Stimulated activated CD4-positive, alpha-beta T cell treated with anti-CD3 and anti-CD28 coated beads, Interleukin-12 subunit alpha, Interleukin-12 subunit beta, amount 100 ng/mL, for 24 hours (primary cell): ENCODE measurements at places on chromosomes 11 and 22.
A peak's percentile ranks its signal among the peaks of the same experiment; 100 is the strongest.

DNA sequence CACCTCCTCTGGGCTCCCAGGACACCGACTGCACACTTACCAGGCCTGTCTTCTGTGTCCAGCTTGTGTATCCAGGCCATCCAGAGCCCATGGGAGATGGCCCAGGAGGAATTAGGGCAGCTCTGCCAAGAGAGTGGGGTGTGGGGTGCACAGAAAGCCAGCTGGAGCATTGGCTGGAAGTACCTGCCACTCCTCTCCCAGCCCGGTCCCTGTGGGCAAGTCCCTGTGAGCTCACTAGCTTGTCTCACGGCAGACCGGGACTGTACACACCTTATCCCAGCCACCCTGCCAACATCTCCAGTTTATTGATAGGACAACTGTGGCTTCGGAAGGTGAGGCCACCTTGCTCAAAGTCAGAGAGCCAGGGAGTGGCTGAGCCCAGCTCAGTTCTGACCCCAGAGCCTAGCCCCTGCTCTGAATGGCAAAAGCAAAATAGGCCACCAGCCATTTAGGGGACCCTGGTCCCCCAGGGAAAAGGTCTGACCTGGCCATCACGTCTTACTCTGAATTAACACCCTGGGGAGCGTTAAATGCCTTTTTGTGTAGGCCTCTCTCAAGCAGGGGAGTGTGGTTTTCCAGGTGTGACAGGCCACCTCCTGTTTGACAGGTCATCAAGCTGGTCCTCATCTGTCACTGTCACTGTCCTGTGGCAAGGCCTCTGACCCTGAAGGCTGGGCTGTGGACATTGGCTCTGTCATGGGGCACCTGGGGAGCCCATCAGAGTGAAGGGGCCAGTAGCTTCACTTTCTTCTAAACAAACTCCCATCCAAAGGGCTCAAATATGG, 15.1 kb downstream of the UQCR10 start:
- DNase-seq: no peak

- DNase-seq: no peak
These were observed 3.6 kb upstream of the MRPL23 start for GRCh38 chr11:1943576-1943975.

DNA sequence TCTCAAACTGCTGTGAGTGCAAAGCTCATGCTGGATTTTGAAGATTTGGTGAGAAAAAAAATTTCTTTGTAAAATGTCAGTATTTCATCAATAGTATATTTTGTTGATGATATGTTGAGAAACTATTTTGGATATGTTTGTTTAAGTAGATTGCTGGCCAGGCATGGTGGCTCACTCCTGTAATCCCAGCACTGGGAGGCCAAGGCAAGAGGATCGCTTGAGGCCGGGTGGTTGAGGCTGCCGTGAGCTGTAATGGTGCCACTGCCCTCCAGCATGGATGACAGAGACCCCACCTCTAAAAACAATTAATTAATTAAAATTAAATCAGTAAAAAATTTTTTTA, 6.9 kb upstream of the IFITM3 start:
- no peak for DNase-seq

GRCh38 chr22:49540084-49540912, 287.4 kb downstream of the BRD1 start:
- no peak for DNase-seq

GRCh38 chr11:29124470-29124869, 892.4 kb downstream of the KCNA4 start:
- DNase-seq: no peak

DNA sequence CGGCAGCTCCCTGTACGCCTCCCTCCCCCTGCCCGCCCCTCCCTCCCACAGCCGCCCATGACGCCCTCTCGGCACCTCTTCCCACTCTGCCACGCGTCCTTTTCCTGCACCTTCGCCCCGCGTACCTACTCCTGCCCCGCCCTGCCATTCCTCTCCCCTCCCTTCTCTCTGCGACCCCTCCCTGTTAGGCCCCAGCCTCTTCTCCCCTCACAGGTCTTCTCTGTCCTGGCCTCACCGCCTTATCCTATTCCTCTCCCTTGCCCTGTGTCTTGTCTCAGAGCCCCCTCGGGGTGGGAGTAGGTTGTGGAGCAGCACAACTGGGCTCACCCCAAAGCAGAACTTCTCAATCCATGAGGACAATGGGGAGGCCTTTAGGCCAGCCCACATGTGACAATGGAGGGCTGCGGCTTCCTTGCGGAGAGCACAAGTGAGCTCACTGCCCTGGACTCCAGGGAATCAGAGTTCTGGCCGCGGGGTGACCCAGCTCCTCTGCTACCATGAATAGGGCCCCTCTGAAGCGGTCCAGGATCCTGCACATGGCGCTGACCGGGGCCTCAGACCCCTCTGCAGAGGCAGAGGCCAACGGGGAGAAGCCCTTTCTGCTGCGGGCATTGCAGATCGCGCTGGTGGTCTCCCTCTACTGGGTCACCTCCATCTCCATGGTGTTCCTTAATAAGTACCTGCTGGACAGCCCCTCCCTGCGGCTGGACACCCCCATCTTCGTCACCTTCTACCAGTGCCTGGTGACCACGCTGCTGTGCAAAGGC, 539 bp downstream of the SLC35C1 start:
- peak; percentile 4 for DNase-seq

DNA sequence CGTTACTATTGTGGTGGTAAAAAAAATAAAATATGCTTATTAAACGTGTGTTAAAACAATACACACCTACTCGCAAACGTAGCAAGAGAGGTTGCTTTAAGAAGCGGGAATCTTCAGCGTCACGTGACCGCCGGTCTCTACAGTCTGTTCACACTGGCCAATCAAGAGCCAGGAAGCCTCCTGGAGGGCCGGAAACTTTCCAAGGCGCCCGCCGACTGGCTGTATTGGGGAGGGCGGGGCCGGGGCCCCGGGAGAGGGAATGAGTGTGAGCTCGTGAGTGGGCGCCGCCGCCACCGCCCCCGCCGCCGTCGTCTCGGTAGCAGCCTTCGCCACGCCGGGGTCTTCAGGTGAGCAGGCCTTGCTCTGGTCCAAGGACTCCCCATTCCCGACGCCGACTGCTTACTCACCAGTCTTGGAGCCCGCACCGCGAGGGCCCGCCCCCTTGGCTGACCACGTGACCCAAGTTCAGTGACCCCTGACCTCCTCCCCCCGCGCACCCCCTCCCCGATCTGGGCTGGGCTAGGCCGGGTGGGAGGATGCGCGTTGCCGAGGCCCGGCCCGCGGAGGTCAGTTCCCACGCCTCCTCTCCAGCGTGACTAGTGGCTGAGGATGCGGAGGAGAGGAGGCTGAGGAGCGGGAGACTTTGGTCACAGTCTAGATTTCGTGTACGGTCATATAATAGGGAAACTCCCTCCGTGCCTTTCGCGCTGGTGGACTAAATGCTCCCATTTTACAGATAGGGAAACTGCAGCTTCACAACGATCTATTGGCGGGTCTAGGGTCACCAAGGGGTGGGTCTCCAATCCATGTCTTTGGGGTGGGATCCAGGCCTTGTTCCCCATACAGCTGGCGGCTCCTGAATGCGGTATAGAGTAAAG, at the start of gene TAF6L:
TSS of gene TAF6L (plus strand) at position 253 of the 878 bp plus-strand sequence. CDS start 4,388 bp downstream, outside the sequence.
- DNase-seq: peak; percentile 97

DNA sequence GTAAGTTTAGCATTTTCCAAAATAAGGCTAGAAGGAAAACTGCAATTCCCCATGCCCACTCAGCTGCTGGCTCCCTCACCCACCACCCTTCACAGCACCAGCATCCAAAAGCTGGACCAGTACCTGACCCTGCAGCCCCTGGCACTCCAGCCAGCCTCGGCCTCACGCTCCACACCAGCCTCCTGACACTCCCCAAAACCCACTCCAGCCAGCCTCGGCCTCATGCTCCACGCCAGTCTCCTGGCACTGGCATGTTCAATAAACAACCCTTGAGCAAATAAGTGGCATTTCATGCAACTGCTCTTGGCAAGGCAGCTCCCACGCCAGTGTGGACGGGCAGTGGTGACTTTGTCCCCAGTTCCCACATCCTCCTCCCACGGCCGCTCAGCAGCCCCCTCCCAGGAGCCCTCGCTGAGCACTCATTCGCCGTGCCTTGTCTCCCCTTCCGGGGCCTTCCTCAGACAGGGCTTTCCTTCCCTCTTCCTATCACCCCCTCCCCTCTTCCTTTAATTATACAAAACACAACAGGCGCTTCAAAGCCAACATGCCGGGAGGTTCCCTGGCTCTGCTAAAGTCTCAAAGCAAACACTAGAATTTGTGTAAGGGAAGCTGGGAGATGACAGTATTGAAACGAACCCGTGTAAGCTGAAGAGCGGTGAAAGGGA, 6.8 kb downstream of the TOLLIP start:
- no peak for DNase-seq

- DNase-seq: peak; percentile 88
These were observed at the start of gene INCENP for GRCh38 chr11:62123669-62124185. TSS of gene INCENP (plus strand) at chr11:62124011. CDS start at chr11:62128162, 4,151 bp downstream.

- no peak for DNase-seq
These were observed 12.1 kb downstream of the MACROD1 start for GRCh38 chr11:64153812-64154211.

DNA sequence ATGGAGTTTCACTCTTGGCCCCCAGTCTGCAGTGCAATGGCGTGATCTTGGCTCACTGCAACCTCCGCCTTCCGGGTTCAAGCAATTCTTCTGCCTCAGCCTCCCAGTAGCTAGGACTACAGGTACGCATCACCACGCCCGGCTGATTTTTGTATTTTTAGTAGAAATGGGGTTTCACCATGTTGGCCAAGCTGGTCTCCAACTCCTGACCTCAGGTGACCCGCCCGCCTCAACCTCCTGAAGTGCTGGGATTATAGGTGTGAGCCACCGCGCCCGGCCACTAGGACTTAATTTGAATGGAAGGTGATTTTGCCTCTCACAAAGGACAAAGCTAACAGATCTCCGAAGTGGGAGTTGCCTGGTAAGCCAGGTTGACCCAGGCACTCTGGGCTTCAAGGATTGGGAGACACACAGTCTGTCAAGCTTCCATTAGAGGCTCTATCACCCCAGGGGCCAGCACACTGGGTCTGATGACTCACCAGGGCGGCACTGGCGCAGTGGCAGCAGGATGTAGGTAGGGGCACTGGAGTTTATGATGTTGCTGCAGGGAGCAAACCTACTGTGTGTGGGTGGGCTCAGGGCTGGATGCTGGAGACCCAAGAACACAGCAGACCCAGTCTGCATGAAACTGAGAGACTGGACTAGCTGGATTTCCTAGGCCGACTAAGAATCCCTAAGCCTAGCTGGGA, 17.8 kb upstream of the KCTD14 start:
- no peak for DNase-seq

GRCh38 chr11:126725521-126725920, 275.0 kb downstream of the KIRREL3 start:
- DNase-seq: no peak

GRCh38 chr11:13983081-13983751, 20.7 kb downstream of the SPON1 start:
- DNase-seq: no peak

DNA sequence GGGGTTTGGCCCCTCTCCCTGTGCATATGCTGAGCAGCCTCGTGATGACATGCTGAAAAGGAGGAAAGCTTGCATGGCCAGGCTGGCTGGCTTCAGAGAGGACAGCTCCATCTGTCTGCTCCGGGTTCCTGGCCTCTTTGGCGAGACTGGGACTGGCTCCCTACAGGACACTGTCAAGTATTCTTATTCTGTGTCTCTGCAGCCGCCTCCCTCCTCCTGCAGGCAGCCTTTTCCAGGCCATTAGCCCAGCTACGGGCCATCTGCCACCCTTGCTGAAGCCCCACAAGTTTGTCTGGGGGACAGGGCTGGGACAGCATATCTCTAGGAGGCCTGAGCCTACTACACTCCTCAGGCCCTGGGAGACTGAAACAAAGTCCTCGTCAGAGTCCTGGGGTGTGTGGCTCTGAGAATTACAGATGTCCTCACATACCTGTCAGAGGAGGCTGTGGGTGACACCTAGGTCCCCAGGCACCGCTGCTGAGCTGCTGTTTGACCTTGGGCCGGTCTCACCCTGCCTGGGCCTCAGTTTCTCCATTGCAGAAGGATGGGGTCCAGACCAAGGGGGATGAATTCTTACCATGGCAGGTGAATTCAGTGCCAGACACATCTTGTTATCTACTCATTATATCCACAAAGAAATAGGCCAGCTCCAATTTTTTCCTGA, 11.0 kb downstream of the MRGPRG start:
- no peak for DNase-seq

- DNase-seq: no peak
These were observed 101.6 kb downstream of the SWAP70 start for GRCh38 chr11:9765320-9766101.

DNA sequence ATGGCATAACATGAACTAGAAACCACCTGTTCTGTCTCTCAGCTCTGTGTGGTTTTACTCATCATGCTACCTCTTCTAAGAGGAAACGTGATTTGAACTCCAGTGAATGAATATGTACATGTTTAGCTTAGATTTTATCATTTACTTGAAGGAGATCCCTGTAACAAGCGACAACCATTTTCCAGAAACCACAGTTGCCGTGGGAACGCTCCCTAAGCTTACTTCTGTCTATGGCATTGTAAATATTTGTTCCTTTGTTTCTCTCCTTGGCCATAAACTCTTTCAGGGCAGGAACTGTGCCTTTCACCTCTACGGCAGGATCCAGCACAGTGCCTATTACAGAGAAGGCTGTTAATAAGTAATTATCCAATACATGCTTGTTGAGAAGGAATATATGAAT, 17.1 kb upstream of the TPH1 start:
- DNase-seq: no peak

- no peak for DNase-seq
These were observed 82.9 kb downstream of the MIAT start for GRCh38 chr22:26740253-26740652.
